NCI-H446 treated with DMSO at 0.1 percent for 48 hours (cell line): ENCODE measurements at places on chromosomes 1 and 21.

- DNase-seq: no peak
Measured at GRCh38 chr1:208988811-208989222, 594.7 kb upstream of the CAMK1G start.

DNA sequence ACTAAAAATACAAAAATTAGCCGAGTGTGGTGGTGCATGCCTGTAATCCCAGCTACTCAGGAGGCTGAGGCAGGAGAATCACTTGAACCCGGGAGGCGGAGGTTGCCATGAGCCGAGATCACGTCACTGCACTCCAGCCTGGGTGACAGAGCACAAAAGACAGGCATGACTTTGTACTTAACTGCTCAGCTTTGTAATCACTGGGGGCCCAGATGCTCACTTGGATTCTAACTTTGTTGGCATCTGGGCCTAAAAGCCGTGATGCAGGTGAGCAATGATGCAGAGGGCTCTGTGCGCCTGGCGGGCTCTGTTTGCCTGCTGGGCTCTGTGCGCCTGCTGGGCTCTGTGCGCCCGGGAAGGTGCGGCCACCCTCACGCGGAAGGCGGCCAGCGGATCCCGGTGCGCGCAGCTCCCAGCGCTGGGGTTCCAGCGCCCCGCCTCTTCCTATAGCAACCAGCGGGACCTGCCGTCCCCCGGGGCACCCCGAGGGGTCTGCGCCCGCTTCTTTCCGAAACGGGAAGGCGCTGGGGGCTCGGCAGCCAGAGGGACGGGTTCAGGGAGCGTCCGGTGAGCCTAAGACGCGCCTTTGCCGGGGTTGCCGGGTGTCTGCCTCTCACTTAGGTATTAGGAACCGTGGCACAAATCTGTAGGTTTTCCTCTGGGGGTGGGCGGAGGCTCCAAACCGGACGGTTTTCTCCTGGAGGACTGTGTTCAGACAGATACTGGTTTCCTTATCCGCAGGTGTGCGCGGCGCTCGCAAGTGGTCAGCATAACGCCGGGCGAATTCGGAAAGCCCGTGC lies 31.7 kb downstream of the PRMT2 start:
- no peak for DNase-seq

GRCh38 chr1:56057466-56058405 lies 521.6 kb downstream of the PLPP3 start:
- no peak for DNase-seq

DNA sequence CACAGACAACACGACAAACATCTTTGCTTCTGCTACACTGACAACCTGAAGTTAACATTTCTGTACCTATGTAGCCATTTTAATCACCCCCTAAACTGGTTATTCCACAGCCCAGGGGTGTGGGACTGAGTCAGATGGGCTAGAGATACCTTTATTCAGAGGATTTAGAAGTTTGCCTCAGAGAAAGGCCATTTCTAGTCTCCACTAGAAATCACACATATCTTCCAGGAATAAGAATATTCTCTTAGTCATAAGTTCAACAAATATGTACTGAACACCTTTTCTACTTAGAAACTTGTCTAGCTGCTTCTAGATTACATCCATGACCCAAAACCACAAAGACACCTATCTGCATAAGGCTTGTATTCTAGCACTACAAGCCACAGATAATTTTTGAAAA lies 38.8 kb downstream of the ERG start:
- no peak for DNase-seq

DNA sequence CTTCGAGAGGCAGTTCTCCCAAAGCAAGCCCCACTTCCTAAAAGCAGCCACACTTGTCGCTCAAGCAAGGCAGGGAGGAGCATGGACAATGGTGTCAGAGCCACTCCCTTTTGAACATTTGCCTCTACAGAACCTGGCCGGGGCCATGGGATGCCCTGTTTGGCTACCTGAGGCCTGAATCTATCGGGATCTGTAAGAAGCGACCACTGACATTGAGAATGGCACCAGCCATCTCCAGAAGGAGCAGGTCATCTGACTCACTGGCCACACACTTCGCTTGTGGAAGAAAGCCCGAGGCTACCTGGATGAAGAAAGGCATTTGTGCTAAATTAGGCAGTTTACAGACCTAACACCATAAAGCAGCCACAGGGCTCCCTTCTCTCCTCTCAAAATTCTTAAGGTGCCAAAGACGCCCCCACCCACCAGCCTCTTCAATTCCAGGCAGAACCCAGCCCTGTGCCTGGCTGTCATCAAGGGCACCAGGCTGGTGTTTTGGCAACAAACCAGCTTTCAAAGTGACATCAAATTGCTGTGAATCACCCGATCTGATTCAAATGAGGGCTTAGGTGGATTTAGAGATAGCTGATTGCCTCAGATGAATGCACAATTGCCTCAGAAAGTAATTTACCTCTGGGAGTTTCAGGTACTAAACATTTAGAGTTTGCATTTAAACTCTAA lies 104.8 kb downstream of the ETS2 start:
- no peak for DNase-seq

DNA sequence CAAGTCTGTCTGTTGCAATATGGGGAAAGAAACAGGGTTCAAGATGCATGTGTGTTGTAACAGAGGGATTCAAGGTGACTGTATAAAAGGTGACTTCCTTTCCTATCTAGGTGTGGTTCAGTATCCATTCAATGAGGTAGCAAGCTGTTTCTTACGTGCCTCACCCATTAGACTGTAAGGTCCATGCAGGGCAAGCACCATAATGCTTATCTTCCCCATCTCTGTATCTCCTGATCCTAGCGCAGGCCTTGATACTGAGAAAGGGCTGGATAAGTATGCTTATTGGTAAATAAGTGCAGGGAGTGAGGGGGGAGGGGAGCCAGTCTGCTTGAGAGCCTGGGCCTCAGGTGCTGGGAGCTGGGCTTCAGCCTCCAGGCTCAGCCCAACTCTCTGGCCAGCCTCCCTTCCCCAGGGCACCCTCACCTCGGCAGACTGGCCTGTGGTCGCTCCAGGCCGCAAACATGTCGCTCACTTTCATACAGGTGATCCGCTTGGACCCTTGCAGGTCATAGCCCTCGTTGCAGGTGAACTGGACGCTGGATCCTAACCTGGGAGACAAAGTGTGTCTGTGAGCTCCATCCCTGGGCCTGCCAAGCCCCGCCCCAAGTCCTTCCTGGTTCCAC lies 44.5 kb upstream of the HMGB4 start:
- DNase-seq: no peak

- DNase-seq: no peak
Measured at GRCh38 chr1:160550572-160551034, 27.5 kb upstream of the SLAMF6 start.

GRCh38 chr1:199218533-199218932 lies 579.7 kb downstream of the PTPRC start:
- DNase-seq: no peak

DNA sequence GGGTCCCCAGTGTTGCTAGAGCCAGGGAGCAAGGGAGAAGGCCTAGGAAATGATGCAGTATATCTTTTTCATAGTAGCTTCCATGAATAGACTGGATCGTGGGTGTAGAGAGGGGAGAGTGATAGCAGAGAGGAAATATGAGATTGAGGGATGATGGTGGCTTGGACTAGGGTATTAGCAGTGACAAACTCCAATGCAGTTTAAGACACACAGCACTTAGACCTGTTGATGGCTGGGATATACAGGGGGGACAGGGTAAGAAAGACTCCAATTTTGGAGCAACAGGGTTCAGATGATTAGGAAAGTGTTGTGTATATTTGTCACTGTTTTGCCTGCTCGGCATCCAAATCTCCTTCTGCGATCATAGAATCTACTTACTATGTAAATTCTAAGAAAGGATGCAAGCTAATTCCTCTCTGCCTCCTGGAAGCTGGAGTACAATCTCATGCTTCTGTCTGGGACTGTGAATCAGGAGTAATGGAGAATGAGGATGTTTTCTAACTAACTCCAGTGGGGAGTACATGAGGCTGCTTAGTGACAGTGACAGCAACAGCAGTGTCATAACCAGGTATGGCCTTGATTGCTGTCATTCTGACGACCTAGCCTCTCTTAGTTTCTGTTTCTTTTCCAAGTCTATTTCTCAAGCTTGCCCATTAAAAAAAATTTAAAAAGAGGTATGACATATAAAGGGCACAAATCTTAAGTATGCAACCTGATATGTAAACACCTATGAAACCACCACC lies 47.5 kb downstream of the SYDE2 start:
- no peak for DNase-seq

DNA sequence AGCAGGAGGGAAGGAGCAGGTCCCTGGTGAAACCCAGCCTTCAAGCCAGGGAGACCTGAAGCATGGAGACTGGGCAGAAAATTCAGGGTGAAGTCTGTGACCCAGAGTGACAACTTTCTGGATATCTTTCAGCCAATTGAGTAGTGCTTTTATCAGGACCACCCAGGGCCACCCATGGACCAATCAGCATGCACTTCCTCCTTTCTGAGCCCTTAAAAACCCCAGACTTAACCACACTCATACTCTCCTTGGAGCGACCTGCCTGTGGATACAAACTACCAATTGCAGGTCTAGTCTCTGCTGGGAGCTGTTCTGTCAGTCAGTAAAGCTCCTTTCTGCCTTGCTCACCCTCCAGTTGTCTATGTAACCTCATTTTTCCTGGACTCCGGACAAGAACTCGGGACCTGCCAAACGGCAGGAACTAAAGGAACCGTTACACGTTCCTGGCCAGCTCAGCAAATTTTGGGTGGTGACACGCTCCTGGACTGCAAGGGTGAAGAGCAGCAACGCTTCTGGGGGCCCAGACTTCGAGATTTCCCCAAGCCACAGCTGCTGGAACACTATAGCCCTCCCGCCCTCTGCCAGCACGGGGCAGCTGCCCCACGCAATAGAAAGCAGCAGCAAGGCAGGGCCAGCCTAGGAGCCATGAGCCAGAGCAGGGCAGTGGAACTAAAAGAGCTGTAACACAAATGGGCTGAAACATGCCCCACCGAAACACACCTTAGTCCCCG lies 1183.4 kb downstream of the AMY1C start:
- no peak for DNase-seq

GRCh38 chr1:31750858-31751510 lies 13.2 kb downstream of the ADGRB2 start:
- DNase-seq: no peak

GRCh38 chr1:89608984-89609725 lies 23.8 kb upstream of the LRRC8C start:
- DNase-seq: no peak

DNA sequence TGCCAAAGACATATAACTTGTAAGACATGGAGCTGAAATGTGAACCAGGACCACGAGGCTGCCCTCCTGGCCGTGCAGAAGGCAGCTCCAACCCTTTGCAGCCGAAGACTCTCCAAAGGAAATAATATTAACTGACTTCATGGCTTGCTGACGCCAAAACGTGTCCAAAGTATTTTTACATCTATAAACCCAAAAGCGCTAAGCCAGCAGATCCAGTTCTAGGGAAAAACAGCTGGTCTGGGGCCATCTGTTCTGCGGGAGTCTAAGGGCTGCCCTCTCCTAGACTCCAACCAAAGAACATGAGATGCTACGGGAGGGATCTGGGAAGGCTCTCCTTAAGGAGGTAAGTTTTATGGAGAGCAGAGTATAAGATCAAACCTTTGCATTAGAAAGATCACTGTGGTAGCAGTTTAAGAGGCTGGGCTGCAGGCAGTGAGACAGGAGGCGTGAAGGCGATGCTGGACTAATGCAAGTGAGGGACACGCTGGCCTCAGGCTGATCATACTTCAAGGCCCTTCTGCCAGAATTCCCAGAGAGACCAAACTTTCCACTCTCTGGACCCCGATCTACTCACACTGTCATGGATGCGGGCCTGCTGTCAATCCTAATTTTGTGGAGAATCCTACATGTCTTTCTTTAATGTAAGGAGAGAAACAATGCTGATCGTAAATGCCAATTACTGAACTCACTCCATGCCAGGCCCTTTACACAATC lies 1.2 kb downstream of the TMEM53 start:
- no peak for DNase-seq

DNA sequence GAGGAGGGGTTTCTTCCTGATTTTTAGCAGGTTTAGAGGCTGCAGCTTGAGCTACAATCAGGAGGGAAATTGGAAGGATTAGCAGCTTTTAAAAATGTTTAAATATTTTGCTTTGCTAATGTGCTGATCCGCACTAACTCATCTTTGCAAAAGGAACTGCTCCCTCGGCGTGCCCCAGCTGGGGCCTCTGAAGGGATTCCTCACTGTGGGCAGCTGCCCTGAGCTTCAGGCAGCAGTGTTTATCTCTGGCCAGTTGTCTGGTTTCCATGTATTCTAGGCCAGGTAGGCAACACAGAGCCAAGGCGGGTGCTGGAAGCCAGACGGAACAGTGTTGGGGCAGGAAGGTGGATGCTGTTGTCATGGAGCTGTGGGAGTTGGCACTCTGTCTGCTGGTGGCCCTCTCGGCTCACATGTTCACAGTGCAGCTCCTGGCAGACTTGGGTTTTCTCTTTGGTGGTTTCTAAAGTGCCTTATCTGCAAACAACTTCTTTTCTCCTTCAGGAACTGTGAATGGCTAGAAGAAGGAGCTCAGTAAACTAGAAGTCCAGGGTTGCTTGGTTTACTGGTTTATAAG lies 18.9 kb downstream of the NECAP2 start:
- DNase-seq: no peak

DNA sequence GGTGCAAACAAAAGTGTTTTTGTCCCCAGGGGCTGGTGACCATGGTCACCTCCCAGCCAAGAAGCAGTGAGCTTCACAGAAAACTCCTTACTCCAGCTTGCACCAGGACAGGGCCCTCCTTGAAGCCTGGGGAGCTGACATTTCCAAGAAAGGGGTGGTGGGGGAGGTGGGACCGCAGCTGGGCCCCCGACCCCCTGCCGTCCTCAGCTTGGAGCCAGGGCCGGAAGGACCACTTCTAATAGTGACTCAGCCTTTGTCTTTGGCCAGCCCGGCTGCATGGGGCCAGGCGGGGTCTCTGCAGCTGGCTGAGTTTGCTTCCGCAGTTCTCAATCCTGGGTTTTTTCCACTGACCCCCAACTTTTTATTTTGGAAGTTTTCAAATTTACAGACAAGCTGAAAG lies 136.5 kb upstream of the POU3F1 start:
- DNase-seq: no peak

DNA sequence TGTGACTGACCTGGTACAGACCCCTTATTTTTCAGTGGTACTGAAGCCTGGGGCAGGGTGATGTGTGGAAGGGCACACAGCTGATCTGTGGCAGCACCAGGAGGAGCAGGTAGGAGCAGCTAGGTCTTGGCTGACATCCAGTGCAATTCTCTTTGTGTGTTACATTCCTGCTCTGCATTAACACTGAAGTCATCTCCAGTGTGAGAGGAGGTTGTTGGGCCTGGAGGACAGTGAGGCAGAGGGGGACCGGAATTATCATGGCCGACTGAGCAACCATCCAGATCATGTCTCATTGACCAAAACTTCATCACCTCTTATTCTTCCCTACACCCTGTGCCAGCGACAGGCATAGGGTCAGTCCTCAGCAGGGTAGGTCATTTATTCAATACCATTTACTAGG lies 1.5 kb downstream of the SLAMF8 start:
- DNase-seq: no peak

- no peak for DNase-seq
Measured at GRCh38 chr1:147611021-147611426, 59.3 kb downstream of the ACP6 start.

GRCh38 chr1:91338501-91338900 lies 66.1 kb downstream of the HFM1 start:
- no peak for DNase-seq
